Stimulated activated CD8-positive, alpha-beta memory T cell treated with anti-CD3 and anti-CD28 coated beads, Interleukin-15, amount 100 ng/mL, for 1 hour (primary cell): ENCODE measurements at places on chromosomes 2 and 18.

GRCh38 chr2:45992021-45992740 is 305.0 kb upstream of the EPAS1 start:
- DNase-seq = no peak

GRCh38 chr2:59572227-59572626 is 981.2 kb downstream of the BCL11A start:
- no peak for DNase-seq

DNA sequence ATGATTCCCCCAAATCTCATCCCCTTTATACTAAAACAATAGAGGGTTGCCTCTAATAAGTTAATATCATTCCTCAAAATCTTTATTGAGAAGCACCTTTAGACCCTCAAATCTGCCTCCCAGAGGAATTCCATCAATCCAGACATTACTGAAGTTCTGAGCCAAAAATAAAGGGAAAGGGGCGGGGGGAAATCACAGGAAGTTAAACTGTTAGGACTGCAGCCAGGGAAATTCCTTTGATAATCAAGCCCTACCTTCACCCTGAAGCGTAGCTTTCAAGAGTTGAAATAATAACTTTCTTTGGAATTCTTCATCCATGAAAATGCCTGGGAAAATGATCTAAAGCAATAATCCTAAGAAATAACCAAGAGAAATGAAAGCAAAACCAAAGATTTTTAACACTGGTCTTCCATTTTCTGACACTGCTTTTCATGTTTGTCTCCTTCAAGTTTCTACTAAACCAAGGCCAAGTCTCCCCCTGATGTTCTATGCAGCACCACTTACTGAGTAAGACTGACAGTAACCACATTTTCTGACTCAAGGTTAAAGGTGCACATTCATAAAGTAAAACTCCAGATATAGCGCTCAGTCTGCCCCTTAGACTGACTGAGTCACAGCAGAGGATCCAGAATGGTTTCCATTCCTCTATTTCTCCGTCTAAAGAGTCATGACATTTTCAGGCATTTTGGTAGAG is 78.2 kb downstream of the TCF4 start:
- no peak for DNase-seq

- DNase-seq = no peak
These were observed 497 bp downstream of the DSC3 start for GRCh38 chr18:31042084-31042405.

DNA sequence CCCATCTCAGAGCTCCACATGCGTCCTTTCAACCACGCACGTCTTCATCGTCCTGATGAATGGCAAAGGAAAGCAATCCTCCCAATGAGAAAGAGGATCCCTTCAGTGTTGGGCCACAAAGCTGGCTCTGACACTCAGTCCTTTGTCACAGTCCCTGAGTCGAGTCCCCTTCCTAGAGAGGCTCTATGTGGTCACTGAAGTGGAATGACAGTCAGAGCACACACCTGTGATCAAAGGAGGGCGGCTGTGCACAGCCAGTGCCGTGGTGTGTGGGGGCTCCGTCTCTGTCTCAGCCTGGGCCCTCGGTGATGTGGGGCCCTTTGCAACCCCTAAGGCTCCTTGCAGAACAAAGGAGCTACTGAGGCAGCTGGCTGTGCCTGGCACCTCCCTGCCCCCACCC is 157.3 kb upstream of the APCDD1 start:
- DNase-seq = no peak

- no peak for DNase-seq
These were observed 452.6 kb upstream of the PKDCC start for GRCh38 chr2:41595240-41595639.

DNA sequence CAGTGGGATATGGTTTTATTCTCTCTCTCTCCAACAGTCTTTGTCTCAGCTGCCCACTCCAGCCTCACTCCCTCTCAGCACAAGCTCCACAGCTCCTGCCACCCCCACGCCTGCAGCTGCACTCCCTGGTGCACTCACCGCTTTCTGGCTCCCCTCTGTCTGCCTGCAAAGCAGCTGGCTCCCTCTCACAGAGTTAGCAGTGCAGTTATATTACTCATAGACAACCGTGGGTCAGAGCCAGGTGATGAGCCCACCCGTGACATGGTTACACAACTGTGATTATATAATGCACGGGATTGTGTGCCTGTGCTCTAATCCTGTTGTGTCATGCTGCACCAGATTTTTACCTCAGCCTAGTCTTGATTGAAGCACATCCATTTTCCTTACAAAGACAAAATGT is 276.9 kb upstream of the CHAC2 start:
- no peak for DNase-seq

DNA sequence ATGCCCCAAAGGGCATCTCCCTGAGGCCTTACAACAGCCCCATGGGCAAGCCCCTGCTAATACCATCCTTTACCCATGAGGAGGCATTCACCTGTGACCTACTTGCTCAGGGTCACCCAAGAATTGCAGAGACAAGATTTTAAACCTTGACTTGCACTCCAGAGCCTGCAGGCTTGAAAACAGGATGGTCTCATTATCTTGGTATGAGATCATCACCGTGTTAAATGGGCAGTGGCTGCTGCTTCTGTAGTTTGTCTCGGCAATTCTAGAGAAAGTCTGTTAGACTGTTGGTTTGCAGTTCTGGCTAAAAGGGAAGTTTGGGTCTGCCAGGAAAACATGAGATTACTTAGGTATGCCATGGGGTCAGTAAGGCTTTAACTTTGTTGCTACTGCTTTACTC is 698.9 kb downstream of the GALR1 start:
- DNase-seq = no peak

- no peak for DNase-seq
These were observed 31.7 kb upstream of the CERS6 start for GRCh38 chr2:168424112-168424951.

DNA sequence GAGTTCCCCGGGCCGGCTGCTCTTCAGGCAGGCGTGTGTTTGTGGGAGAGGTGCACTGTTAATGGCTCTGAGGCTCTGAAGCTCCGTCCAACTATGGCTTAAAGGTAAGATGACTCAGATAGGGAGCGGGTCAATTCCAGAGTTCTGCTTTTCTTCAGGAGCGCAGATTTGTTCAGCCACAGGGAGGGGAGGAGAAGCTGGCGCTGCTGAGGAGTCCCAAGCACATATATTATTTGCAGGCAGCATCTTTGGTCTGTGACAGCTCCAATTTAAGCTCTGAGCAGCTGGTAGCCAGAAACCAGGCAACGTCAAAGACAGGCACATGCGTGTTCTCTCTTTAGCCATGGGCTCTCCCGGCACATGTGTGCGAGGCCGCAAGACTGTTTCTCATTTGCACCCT is 229.2 kb downstream of the BCL2 start:
- no peak for DNase-seq

DNA sequence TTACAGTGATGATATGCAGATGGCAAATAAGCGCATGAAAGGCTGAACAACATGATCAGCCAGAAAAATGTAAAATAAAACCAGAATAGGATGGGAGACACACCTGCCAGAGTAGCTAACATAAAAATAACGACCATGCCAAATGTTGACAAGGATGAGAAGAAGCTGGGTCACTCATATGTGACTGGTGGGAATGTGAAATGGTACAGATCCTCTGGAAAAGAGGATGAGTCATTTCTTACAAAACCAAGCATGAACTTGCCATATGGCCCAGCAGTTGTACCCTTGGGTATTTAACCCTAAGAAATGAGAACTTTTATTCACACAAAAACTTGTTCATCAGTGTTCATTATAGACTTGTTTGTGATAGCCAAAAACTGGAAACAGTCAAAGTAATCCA is 143.8 kb downstream of the SH3BP4 start:
- DNase-seq = no peak

DNA sequence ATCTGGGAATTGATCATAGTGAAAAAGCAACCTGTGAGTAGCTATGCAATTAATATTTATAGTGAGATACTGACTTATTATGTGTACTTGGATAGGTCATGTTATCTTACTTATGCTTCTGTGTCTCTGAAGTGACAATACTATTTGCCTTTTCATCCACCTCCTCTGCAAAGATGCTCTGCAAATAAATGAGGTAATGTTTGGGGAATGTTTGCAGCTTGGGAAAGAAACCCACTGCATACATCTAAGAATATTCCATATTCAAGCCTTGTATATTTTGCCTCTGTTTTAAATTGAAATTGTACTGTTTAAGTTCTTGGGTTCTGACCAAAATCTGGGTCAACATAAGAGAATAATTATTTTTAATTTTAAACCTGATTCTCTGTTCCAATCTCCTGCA is 217.4 kb upstream of the DTNA start:
- DNase-seq = no peak

DNA sequence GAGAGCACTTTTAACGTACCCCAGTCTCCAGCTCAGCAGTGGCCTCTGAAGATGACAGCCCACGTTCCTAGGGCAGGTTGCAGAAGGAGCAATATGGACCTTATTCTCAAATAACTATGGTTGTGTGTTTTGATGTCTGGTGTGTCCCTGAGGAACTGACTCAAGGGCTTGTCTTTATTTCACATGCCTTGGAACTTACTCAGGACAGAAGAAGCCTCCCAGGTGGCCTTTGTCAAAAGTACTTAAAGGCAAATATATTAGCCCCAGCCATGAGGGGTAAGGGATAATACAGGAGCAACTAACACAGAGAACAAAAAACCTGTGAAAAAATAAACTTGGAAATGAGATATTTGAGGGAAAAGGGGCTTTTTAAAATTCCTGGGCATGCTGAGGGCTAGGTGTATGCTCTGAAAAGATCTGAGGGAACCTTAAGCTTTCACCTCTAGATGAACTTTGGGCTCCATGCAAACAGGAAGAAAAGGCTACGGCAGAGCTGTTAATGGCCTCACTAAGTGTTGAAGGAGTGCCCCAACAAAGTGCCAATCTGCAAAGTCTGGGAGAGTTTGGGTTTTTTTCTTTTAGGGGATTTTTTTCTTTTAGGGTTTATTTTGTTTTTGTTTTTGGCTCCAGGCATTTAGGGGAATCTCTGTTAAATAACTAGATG is 40.3 kb downstream of the SRBD1 start:
- DNase-seq = no peak

DNA sequence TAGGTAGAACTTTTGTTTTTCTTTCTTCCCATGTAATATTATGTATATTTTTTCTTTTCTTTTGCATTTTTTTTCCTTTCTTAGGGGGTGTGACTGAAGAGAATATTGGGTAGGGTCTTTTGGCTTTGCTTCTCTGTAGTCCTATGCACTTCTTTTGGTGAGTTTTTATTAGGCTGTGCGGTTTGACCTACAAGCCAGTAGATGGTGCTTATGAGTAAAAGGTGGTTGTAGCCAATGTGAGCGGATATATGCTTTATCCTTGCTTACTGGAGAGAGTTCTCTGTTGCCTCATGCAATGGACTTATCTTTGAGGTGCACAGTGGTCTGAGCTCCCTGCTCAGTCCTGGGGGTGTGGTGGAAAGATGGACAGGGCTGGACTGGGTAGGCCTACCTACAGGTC is 52.7 kb downstream of the DSEL start:
- DNase-seq = no peak

GRCh38 chr2:10810202-10811161 is 2.1 kb downstream of the PDIA6 start:
- no peak for DNase-seq

DNA sequence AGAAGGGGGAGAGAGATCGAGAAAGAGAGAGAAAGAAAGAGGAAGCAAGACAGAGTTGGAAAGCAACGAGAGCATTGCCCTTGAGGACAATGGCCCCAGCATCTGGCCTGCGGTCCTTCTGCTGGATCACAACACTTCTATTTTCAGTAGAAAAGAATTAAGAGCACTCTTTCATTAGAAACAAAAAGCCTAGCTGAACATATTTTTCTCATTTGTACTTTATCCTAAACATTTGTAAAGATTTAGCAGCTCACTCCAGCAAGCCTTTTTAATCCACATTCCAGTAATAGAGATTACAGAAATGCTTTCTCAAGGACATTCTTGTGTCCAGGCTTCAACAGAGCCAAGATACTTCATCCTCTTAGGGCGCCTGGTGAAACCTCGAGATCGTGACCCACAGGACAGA is 31.6 kb upstream of the AFF3 start:
- no peak for DNase-seq

GRCh38 chr2:64143169-64144056 is 807 bp downstream of the PELI1 start:
- DNase-seq = no peak

- DNase-seq = no peak
These were observed 41.6 kb upstream of the NRP2 start for GRCh38 chr2:205640716-205641115.

- DNase-seq = no peak
These were observed 5.8 kb upstream of the ODC1 start for GRCh38 chr2:10453905-10454298.

GRCh38 chr2:105446501-105446900 is 47.6 kb upstream of the FHL2 start:
- no peak for DNase-seq

DNA sequence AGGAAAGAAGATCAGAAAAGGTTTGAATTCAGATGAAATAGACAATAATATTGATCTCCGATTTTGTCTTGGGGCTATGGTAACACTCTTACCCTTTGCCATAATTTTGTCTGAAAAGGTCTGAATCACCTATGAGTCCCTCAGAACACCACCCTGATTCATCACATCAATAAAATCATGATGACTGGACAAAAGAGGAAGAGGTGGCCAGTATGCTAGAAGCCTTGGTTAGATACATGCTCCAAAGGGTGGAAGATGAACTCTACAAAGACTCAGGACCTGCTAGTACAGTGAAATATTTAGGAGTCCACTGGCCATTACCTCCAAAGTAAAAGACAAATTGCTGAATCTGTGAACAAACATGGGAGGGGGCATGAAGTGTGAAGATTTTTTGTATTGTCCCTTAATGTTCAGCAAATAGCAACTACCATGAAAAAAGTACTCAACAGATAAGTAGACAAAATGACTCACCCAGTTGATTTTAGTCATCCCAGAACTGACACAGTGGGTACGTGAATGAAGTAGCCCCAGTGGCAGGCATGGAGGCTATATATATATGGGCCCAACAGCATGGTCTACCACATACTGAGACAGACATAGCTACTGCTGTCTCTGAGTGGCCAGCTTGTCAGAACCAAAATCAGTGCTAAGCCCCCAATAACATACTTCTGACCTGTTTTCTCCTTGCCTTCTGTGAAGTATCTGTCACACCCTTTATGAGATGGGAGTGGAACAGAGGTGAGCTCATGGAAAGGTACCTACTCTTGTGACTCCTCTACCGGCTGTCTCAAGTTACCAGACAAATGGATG is 36.5 kb upstream of the GLS start:
- DNase-seq = no peak

DNA sequence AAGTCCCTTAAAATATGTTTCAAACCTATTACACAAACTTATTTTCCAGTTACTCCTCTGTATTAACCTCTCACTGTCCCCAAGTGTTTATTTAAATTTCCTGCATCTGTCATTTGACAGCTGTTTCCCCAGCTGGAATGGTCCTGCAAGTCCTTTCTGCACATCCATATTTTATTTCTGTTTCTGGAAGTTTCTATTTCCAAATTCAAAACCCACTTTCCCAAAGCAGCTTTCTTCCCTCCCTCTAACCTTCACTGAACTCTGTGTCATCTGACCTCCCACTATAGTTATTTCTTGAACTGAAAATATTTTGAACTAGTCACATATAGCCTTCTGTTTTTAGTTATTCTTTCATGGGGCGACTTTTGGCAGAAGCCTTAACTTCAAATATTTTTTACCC is 459.4 kb upstream of the MC4R start:
- no peak for DNase-seq

GRCh38 chr2:218997731-218998130 is 4.5 kb upstream of the CRYBA2 start:
- DNase-seq = no peak
